ENCODE measurements at places on chromosomes 2 and 18. TPM values are rescaled to one million over a fixed set of nuclear protein-coding genes. Genes with fewer than 3 reads are reported as not detected.

- peak; percentile 67 for DNase-seq
Observed at GRCh38 chr2:163347982-163348856, 387.6 kb downstream of the FIGN start.

- DNase-seq: no peak
Observed at GRCh38 chr2:51208521-51208920, 176.6 kb upstream of the NRXN1 start.

Gene APCDD1
- 119 TPM for polyA plus RNA-seq

Gene CROCC2
- 0.13 TPM for polyA plus RNA-seq

DNA sequence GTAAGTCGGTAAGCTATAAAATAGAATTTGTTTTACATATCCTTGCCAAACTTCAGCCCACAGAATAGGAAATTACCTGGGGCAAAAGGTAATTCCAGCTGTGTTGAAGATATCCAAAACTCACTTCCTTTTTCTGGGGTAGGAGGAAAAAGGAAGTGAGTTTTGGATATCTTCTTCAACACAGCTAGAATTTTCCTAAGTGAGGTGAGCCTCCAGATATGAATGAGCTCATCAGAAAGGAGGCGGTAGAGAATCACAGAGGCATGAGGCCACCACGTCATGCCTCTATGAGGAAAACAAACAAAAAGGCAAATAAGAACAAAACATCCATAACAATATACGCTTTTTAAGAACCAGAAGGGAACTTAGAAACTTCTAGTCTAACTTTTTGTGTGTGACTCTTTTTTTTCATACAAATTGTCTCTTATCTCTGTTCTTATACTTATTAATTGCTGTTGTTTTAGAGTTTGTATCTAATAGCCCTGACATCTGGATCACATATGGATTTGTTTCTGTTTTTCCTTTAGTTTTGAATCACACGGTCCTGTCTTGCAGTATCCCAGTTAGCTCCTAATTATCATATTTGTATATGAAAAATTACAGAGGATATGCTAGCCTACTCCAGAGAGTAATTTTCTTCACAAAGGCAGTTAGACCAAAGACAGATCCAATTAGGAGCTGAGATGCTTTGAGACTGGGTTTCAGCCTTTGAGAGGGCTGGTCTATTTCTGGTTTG lies 104.5 kb downstream of the RBM43 start:
- DNase-seq: no peak

DNA sequence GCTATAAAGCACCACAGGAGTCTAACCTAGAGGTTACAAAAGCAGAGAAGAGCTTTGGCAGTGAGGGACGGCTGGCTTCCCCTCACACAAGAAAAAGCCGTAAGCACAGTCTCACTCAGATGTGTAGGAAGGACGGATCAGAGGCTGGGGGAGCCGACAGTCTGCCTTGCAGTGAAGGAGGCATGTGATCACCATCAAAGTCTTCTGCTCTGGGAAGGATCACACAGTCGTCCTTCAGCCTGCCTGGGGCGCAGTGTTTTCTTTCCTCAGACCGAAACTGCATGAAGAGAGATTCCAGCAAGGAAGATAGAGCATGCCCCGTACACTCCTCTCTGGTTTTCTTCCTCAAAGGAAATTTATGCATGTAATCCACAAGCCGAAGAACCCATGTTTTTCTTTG lies 24.1 kb downstream of the GATA6 start:
- DNase-seq: no peak

DNA sequence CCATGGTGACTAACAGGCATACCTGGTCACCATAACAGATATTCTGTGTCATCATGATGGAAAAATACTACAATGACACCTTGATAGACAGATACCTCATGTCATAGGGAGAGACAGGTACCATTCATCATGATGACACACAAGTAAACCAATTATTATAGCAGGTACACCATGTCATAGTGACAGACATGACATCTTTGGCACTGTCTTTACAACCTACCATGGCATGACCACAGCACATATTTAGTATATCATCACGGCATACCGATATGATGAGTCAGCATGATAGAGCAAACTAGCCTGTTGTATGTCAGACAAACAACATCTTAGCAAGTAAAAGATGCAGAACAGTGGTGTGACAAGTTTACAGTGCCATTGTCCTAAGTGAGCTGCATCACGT lies 101.3 kb upstream of the KLHL29 start:
- DNase-seq: no peak

- DNase-seq: no peak
Observed at GRCh38 chr2:135029481-135030134, 17.6 kb downstream of the MAP3K19 start.
